ENCODE measurements at places on chromosomes 3 and 15. TPM values are rescaled to one million over a fixed set of nuclear protein-coding genes. Genes with fewer than 3 reads are reported as not detected.

DNA sequence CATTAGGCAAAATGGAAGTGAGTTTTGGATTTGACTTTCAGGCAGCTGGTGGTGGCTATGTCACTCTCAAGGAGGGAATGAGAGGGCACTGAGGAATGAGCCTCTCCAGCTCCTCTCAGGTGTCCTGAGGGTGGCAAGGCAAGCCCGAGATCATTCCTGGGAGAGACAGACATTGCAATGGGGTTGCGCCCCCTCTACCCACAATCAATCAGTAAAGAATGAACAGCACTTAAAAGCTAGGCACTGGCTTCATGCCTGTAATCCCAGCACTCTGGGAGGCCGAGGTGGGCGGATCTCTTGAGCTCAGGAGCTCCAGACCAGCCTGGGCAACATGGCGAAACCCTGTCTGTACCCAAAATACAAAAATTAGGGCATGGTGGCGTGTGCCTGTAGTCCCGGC, 14.1 kb upstream of the SHF start:
- no peak for DNase-seq

The PRTG gene
- 4.1 TPM for total RNA-seq

The CD86 gene
- 0.29 TPM for total RNA-seq

The CPNE9 gene
- not detected for total RNA-seq

DNA sequence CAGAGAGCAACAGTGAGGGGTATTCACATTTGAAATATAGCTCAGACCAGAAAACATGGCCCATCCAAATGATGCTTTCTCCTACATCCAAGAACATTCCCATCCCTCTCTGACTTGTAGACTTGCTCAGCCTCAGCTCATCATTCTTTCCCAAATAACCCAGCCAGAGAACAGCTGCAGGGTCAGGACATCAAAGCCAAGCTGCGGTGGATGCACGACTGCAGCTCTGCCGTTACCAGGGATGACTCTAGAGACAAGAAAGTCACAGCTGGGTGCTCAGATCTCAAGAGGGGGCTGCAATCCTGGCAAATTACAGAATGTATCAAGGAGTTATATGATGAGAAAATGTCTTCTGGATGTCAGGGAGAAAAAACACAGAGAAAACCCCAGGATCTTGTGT, 944.3 kb downstream of the NTRK3 start:
- no peak for DNase-seq

DNA sequence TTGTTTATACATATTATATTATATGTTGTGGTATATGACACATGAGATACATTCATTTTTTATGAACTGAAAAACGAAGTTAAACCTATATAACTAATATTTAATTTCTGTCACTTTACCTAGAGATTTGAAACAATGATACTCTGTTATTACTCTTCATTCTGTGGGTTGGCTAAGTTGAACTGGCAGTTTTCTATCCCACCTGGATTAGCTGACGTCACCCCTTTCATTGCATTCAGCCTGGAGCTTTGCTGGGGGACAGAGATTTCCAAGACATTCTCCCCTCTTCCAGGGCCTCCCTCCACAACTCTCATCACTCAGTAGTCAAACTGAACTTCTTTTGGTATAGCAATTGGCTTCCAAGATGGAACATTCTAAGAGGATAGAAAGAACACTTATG, 309.2 kb upstream of the SATB1 start:
- no peak for DNase-seq

DNA sequence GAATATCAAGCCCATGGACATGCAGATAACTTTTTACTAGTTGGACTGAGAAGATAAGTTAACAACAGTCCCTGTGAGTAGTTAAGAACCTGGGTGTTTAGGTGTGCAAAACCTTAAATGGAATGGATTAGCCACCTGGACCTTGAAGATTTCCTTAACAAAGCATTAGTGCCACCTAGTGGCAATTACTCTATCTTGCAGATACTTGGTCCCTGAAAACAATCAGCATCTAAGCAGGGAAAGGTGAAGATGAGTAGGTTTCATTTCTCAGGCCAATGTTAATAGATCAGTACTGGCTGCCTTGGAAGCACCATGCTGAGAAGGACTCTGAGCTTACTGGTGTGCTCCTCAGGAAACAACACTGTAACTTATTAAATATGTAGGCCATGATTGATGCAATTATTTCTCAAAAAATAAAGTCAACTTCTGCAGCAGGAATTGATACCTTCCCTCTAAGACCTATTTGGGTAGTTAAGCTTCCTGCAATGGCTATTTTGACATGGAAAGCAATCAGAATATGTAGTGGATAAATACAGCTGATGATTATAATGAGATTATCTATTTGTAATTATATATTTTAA, 329.4 kb downstream of the TBC1D5 start:
- no peak for DNase-seq

The MME gene
- total RNA-seq: 1.5 TPM

The COPG1 gene
- total RNA-seq: 409 TPM

DNA sequence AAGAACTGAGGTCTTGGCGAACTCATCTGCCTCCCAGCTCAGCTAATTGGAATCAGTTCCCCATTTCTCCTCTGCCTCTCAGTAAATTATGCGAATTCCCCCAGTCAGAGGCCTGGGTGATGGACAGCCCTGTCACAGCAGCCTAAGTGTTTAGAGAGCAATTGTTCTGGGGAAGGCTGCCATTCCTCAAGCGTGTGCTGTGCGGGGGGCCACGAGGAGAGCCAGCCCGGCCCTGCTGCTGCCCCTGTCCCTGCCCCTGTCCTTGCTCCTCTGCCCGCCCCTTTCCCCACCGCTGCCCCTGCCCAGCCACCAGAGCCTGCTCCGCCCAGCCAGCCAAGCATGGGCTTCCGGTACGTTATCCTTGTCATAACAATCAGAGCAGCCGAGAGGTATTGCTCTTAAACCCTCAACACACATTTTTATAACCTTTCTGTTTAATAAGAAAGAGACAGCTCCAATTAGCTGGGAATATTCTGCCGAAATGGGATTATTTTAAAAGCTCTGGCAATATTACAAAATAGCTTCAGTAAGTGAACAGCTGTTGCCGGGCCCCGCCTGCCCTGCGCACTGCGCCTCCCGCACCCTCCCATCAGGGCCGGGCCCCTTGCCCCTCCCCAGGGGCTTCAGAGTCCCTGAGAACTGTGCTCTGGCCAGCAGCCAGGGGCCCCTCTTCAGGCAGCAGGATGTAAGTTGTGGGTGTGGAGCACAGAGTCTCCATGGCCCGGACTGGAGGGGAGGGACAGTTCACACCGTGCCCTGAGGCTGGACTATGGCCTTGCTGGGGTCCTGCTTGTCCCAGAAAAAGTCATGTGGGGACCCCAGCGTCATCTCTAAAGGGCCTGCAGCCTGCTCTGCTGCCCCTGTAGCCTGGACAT, 12.4 kb upstream of the CACNA2D2 start:
- peak; percentile 36 for DNase-seq

Measured in uterus (tissue), 4 donors.